ENCODE measurements at places on chromosomes 7 and 10. TPM values are rescaled to one million over a fixed set of nuclear protein-coding genes. Genes with fewer than 3 reads are reported as not detected.
A peak's percentile ranks its signal among the peaks of the same experiment; 100 is the strongest.

DNA sequence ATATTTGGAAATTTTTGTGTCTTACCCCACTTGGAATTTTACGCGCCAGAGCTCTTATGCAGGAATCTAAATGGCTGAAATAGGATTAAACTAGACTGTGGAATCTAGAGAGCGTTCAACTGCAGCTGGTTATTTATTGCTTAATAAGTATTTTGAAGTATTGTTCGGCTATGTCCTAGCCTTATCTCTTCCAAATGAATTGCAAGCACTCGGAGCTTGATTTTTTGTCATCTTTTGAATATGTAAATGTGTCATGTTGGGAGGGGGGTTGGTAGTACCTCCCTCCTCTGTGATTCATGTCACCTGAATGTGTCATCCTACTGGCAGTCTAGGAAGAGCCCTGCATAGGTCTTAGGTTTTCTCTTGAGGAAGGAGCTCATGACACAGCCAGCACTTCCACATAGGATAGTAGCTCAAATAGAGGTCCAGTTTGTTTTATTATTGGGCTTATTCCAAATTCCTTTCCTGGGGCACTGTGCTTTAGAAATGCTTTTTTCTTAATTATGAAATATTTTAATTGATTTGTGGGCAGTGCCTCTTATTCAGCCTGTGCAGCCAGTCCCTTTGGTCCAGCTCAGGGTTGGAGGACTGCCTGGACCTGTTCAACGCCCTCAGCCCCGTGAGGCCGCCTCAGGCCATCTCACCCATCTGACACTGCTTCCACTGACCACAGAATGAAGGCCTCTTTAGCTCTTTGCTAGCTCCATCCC, 22.5 kb upstream of the TRIL start:
- DNase-seq: no peak

The FBXO24 gene
- total RNA-seq: 1.3 TPM

DNA sequence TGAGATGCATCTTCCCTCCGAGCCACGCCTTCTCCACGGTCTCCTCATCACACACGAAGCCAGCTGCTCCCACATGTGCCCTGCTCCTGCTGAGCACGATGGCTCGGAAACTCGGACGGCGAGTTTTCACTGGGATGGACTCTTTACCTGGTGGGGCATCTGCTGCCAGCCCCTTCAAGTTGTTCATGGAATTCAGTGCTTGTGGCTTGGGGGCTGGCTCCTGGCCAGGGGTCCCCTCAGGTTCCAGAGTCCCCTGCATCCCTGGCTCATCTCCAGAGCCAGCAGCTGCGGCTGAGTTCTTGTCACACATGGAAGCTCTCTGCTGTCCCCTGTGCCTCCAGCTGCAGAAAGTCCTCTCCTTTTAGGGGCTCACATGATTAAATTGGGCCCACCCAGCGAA, 654.0 kb downstream of the SDK1 start:
- DNase-seq: no peak

DNA sequence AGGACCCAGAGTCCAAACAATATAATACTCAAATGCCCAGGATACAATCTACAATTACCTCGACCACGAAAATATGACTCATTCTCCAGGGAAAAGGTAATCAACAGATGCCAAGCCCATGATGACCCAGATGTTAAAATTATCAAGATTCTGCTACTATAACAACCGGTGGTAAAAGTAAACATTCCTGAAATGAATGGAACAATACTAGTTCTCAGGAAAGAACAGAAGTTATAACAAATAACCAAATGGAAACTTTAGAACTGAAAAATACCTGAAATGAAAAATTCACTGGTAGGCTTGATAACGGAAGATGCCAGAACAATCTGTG, 34.1 kb upstream of the GUSB start:
- no peak for DNase-seq

GRCh38 chr10:48811461-48811860, 126.8 kb downstream of the WDFY4 start:
- no peak for DNase-seq

- no peak for DNase-seq
Measured at GRCh38 chr7:44402401-44403060, 77.1 kb upstream of the CAMK2B start.

The MYO3A gene
- total RNA-seq: not detected

- DNase-seq: no peak
Measured at GRCh38 chr10:51617576-51618235, 81.7 kb downstream of the CSTF2T start.

DNA sequence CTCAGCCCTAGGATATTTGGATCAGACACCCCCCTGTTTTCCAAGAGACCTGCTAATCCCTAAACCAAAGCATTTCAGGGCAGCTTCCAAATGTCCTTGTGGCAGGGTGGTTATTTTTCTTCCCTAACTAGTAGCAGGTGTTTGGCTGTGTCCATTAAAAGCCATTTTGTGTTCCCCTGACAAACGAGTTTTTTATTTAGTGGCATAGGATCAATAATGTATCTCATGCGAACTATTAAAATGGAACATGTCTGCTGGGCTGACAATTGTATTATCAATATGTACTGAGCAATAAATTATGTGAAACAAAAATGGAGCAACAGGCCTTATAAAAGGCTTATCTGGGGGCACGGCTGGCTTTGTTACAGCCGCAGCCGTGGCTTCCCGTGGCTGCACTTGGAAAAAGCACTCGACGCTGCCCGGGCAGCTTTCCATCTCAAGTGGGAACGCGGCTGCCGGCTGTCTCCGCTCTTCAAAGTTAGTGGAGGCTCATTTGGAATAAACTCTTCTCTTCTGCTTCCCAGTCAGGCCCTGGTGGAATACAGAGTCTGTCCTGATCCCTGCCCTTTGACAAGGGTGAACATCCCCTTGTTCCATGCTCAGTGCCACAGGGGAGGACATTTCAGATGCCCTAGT, 554.3 kb downstream of the TYW1 start:
- no peak for DNase-seq

GRCh38 chr10:101297901-101298486, 56.0 kb upstream of the BTRC start:
- DNase-seq: peak; percentile 41

DNA sequence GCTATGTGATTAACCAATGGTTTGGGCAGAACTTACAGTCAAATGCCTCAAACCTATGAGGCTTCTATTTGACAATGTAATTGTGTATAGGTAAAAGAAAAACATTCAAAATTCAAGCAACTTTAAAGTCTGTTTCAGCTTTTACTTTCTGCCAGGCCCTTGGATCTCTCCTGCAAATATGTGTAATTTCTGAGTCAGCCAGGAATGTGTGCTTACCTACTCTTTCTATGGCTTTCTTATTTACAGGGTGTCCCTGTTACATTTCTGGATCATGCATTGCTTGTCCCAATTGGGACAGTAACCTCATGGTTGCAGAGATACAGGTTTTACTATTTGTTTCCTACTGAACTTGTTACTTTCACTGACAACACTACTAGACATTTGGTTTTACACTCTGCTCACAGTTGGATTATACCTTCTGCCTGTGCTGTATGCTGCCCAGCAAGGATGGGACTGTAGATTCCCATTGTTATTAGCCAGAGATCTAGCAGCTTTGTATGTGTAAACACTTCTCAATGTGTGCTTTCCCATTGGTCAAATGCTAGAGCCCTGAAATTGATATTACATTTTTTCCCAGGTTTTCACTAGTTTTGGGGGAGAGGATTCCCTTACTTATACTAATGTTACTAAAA, 355.3 kb downstream of the ARL4A start:
- no peak for DNase-seq

- no peak for DNase-seq
Measured at GRCh38 chr10:44966129-44966815, 6.7 kb downstream of the RASSF4 start.

The GARIN1A gene
- 0.03 TPM for total RNA-seq

GRCh38 chr7:151392426-151392825, 17.4 kb downstream of the WDR86 start:
- DNase-seq: no peak

DNA sequence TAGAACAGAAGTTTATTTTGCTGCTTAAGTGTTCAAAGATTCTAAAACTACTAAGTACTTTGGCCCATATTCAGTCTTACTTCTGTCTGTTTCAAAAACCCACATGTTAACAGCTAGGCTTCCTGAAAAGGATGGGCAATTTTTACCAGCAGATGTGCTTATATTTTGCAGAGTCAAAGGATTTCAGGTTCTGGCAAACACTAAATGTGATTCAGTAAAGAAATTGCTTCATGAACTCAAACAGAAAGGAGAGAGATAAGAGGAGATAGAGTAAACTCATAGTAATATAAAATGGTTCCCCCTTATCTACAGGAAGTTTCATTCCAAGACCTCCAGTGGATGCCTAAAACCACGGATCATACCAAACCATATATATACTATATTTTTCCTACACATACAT, 248.5 kb downstream of the AGMO start:
- no peak for DNase-seq

DNA sequence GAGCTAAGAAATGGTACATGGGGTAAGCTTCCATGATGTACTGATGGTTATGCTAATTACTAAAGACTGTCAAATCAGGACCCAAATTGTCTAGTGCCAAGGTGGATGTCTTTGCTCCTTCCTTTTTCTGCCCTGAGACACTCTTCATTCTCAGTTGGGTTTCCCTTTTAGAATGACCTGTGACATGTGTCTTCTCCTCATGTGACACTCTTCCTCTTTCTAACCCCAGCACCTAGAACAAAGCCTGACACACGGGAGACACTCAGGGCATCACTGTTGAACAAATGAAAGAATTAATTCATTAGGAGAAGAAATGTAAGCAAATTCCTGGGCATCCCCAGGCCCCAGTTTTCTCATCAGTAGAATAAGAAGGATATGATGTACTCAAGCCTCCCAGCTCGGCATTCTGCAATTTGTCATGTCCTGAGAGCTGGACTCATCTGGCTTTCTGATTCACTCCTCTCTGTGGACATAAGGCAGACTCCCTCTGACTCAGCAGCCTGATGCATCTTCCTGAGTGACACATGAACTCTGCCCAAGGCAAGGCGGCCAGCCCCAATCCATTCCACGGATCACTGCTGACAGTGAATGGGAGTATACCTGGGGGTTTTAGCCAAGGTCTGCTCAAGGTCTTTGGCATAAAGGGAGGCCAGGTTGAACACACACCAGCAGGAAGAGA, 473.8 kb downstream of the KCNMA1 start:
- DNase-seq: peak; percentile 91

The CFAP70 gene
- total RNA-seq: 0.32 TPM

GRCh38 chr10:6018422-6018821, 41.1 kb upstream of the IL15RA start:
- no peak for DNase-seq

DNA sequence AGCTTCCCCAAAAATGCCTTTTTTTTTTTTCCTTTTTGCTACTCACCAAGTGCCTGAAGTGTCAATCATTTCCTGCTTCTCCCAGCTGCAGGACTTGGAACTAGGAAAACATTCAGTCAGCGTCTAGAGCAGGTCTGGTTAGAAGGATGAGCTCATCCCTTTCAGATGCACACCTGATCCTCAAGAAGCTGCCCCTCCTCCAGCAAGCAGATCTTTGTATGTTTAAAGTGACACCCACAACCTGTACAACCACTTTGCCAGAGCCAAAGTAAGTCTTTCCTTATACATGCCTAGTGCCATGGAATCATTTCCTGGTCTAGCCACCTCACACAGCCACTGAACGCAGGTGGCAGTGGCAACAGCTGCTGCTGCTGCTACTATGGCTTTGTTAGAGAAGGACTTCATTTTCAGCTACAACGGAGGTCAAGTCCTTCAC, 10.4 kb upstream of the USP54 start:
- DNase-seq: no peak

The PHYHIPL gene
- total RNA-seq: not detected

DNA sequence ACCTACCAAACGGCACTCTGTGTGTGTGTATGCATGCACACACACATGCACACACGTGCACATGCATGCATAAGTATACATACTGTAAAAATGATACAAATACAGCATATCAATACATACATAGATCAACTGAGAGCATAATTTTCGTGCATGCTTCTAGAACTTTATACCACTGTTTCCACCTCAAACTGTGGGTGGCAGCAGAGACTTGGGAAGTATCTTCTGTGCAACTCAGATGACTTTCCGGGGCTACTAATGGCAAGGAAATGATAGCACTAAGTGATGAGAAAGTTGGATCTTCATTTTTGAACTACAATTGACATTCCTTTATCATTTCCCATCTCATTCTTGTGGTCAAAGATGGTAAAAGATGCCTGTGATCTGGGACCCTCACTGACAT, 570.7 kb downstream of the REEP3 start:
- DNase-seq: peak; percentile 9

The FFAR4 gene
- total RNA-seq: not detected

- no peak for DNase-seq
Measured at GRCh38 chr10:114172216-114172615, 1.8 kb downstream of the CCDC186 start.

DNA sequence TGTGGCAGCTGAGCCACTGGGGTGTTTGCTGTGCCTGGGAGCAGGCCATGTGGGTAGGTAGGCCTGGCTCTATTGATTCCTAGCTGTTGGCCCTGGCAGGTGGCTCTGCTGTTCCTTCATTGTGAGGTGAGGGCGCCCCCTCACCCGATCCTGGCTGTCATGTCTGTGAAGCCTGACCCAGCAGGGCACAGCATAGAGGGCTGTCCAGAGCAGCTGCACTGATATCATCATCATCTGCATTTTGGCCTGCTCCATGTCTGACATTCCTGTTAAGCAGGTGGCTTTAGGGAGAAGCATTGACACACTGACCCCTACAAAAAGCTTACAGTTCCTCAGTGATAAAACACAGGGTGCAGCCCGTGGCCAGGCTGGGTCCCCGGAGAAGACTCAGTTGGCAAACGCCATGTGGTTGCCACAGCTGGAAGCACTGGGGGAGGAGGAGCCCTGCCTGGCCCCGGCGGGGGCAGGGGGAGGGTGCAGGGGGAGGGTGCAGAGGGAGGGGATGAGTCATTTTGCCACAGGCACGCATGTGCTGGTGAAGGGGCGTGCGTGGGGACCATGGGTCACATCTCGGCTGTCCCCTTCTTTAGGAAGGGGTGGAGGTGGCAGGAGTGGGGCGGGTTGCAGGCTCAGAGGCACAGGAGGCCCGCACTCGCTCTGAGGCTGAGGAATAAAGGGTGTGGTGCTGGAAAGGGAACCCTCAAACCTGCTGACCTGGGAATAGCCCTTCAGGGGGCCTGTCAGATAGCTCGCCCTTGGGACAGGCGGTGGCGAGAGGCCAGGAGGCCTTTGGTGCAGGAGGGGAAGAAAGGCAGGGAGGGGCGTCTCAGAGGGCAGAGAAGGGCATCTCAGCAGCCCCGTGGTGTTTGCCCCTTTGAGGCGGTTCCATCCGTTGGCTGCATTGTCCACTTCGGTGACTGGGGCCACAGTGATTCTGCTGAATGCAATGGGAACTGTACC, 31.6 kb downstream of the IKZF1 start:
- no peak for DNase-seq

The OPN4 gene
- not detected for total RNA-seq

- no peak for DNase-seq
Measured at GRCh38 chr10:88800152-88801125, 2.1 kb upstream of the LIPM start.

The MARVELD1 gene
- total RNA-seq: 20.1 TPM
